A549 treated with CORT108297 at 1 μM for 4 hours (cell line): ENCODE measurements at places on chromosomes 3 and 15. TPM values are rescaled to one million over a fixed set of nuclear protein-coding genes. Genes with fewer than 3 reads are reported as not detected.

The CRYGS gene
- total RNA-seq, result 0.33 to 0.96 TPM (median 0.78 TPM) in 5 replicates

The OXSR1 gene
- 24.7 to 37.4 TPM (median 31.9 TPM) in 5 replicates for total RNA-seq

The GPR171 gene
- not detected in 5 replicates for total RNA-seq

The GHSR gene
- total RNA-seq, result not detected in 5 replicates

The TLNRD1 gene
- total RNA-seq, result 10.0 to 21.6 TPM (median 17.1 TPM) in 5 replicates

The GOLGA8T gene
- total RNA-seq, result 0.90 to 1.8 TPM (median 1.7 TPM) in 5 replicates

The ALDH1L1 gene
- 0.14 to 0.36 TPM (median 0.17 TPM) in 5 replicates for total RNA-seq

The AHSG gene
- total RNA-seq, result 0.05 to 0.09 TPM in 2 of 5 replicates, not detected in the others

The EIF2A gene
- total RNA-seq, result 62.1 to 101 TPM (median 70.4 TPM) in 5 replicates

The LMOD3 gene
- total RNA-seq, result not detected in 5 replicates

The PGBD4 gene
- 1.2 to 1.6 TPM (median 1.5 TPM) in 5 replicates for total RNA-seq

The GOLGA8O gene
- 0.27 to 0.52 TPM (median 0.40 TPM) in 5 replicates for total RNA-seq

The PRSS50 gene
- total RNA-seq, result not detected in 5 replicates

The FOXB1 gene
- not detected in 5 replicates for total RNA-seq

The LTF gene
- 0.15 TPM in 1 of 5 replicates, not detected in the others for total RNA-seq

The TTBK2 gene
- 1.3 to 3.0 TPM (median 1.9 TPM) in 5 replicates for total RNA-seq

The U2SURP gene
- total RNA-seq, result 70.4 to 115 TPM (median 84.6 TPM) in 5 replicates

The SLCO2A1 gene
- 0.01 to 0.09 TPM (median 0.02 TPM) in 5 replicates for total RNA-seq

The GOLGA6L4 gene
- 0.73 to 1.8 TPM (median 0.90 TPM) in 5 replicates for total RNA-seq

The MYO5C gene
- 4.5 to 6.5 TPM (median 5.4 TPM) in 5 replicates for total RNA-seq

The CFAP92 gene
- 0.06 TPM in 1 of 5 replicates, not detected in the others for total RNA-seq

The PLSCR2 gene
- not detected in 5 replicates for total RNA-seq

The ARL6 gene
- total RNA-seq, result 5.4 to 6.5 TPM (median 6.1 TPM) in 5 replicates

The TADA3 gene
- total RNA-seq, result 51.7 to 59.4 TPM (median 58.8 TPM) in 5 replicates

The HIGD2B gene
- not detected in 5 replicates for total RNA-seq

The CHST2 gene
- 0.55 to 0.99 TPM (median 0.79 TPM) in 5 replicates for total RNA-seq

The CRBN gene
- 25.6 to 35.3 TPM (median 26.5 TPM) in 5 replicates for total RNA-seq

The RNU5B-1 gene
- not detected in 5 replicates for total RNA-seq

The CACNA1D gene
- 0.61 to 1.2 TPM (median 0.83 TPM) in 5 replicates for total RNA-seq

The ALPK3 gene
- total RNA-seq, result 0.05 to 0.28 TPM (median 0.18 TPM) in 5 replicates

The CD96 gene
- total RNA-seq, result 0.02 TPM in 1 of 5 replicates, not detected in the others

The MYRIP gene
- 0.03 to 0.04 TPM in 2 of 5 replicates, not detected in the others for total RNA-seq

The CCR1 gene
- total RNA-seq, result not detected in 5 replicates

The RTP1 gene
- total RNA-seq, result not detected in 5 replicates

The ACTC1 gene
- 0.13 to 0.38 TPM (median 0.24 TPM) in 5 replicates for total RNA-seq

The RHOV gene
- 4.2 to 6.7 TPM (median 6.0 TPM) in 5 replicates for total RNA-seq

The UROC1 gene
- total RNA-seq, result not detected in 5 replicates

The C3orf49 gene
- total RNA-seq, result not detected in 5 replicates

The HDDC3 gene
- 24.8 to 36.4 TPM (median 34.3 TPM) in 5 replicates for total RNA-seq

The PLIN1 gene
- 0.06 to 0.25 TPM (median 0.08 TPM) in 5 replicates for total RNA-seq

The LINGO1 gene
- total RNA-seq, result 8.5 to 13.7 TPM (median 9.8 TPM) in 5 replicates

The APOD gene
- 0.50 to 1.1 TPM (median 0.58 TPM) in 5 replicates for total RNA-seq

The MRPS22 gene
- total RNA-seq, result 42.7 to 52.6 TPM (median 44.9 TPM) in 5 replicates

The RSRC1 gene
- total RNA-seq, result 23.5 to 37.6 TPM (median 28.3 TPM) in 5 replicates

The CSPG4 gene
- total RNA-seq, result 0.06 to 0.12 TPM (median 0.10 TPM) in 5 replicates

The GOLGA8B gene
- total RNA-seq, result 14.7 to 21.4 TPM (median 16.9 TPM) in 5 replicates

The HRG gene
- total RNA-seq, result not detected in 5 replicates

The SUSD5 gene
- 3.0 to 4.4 TPM (median 3.1 TPM) in 5 replicates for total RNA-seq

The CPN2 gene
- total RNA-seq, result not detected in 5 replicates

The SLC28A2 gene
- not detected in 5 replicates for total RNA-seq

The RRP9 gene
- 38.5 to 53.0 TPM (median 51.1 TPM) in 5 replicates for total RNA-seq

The LRRC15 gene
- 0.10 to 0.17 TPM (median 0.17 TPM) in 5 replicates for total RNA-seq

The FURIN gene
- total RNA-seq, result 40.4 to 65.8 TPM (median 57.2 TPM) in 5 replicates

The BTLA gene
- 0.05 TPM in 1 of 5 replicates, not detected in the others for total RNA-seq

The TMCC1 gene
- total RNA-seq, result 10.7 to 15.7 TPM (median 11.3 TPM) in 5 replicates

The SCAMP2 gene
- 55.2 to 69.3 TPM (median 66.6 TPM) in 5 replicates for total RNA-seq

The SLC4A7 gene
- total RNA-seq, result 10.2 to 26.2 TPM (median 20.4 TPM) in 5 replicates

The ARPP21 gene
- total RNA-seq, result 0.02 to 0.08 TPM (median 0.06 TPM) in 3 of 5 replicates, not detected in the others

The NR2F2 gene
- total RNA-seq, result 23.2 to 26.3 TPM (median 24.2 TPM) in 5 replicates
